Common myeloid progenitor, CD34-positive (primary cell): ENCODE measurements at places on chromosomes 1 and 21.

DNA sequence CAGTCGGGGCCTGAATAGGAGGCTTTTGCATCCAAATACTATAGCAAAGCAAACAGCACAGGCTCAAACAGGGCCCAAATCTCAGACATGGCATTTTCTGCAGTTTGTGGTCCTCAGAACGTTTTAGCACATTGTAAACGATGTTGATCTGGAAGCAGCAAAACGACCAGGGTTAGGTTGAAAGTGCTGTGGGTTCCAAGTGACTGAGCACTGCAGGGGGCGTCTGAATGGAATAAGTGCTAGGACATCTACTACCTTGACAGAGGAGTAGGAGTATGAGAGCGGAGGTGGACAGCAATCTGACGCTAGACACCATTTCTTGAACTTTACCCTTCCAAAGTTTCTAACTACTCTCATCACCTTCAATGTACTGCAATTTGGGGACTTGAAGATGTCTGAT, 214.9 kb downstream of the BARHL2 start:
- no peak for DNase-seq

DNA sequence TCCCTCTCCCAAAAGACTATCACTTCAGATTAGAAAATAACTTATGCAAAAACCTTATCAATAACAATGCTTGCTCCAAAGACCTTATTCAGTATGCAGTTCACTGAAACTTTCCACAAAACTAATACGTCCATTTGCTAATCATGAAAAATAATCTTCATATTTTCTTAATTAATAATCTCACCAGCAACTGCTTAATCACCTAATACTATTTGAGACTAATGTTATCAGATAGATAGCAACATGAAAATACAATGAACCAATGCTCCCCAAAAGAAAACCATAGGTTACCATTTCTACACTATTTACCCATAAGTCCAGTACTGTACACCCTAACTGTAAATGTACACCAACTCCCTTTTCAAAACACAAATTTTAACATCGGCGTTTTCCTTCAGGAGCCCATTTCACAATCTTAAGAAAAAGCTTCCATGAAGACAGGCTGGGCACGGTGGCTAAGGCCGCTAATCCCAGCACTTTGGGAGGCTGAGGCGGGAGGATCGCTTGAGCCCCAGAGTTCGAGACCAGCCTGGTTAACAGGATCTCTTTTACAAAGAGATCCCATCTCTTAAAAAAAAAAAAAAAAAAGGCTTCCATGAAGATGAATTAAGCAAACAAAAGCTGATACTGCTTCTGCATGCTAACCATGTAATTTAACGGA, 1.7 kb downstream of the GNB1 start:
- DNase-seq = no peak

DNA sequence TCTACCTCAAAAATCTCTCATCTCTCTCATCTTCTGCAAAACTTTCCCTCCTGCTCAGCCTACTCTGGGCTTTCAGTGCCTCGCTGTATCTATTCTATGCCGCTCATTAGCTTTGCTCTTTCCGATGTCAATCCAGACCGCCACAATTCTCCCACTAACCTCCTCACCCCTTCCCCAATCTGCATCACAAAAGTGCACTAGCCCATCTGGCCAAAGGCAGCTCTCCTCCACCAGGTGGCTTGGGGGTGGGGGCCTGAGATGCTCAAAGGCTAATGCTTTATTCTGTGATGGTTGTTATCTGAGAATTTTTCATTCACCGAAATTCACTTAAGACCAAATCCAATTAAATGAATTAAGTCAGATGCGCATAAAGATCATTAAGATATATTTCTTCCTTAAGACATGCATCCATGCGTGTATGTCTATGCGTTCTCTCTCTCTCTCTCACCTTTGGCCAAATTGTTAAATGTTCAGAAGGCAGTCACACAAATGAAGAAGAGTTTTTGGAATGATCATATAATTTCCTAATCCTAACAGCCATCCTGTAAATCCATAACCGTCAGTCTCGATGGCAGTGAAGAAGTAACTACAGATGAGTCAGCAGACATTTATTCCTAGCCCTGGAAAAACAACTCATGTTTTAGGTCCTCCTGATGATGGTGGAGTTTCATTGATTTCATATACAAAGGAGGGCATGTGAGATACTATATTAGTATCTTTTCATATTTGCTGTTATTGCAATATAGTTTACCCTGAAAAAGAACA, 111.3 kb downstream of the C1orf21 start:
- no peak for DNase-seq

DNA sequence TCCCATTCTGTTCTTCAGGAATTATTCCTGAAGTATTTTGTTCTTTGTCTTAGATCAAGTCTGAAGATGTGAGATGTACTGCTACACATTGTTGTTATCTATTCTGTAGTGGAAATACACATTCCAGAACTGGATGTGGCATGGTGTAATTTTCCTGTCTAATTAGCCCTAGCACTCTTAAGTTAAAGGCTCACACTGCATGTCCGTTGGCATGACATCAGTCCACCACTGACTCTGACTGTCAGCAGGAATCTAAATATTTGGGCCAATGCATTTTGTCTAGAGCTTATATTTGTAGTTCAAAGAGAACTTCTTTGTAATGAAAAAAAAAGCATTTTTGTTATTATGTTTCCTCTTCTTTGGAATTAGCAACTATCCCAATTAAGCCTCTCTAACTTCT, 201.0 kb downstream of the S1PR1 start:
- DNase-seq = no peak

- no peak for DNase-seq
Measured at GRCh38 chr1:155171836-155172731, 1.0 kb downstream of the KRTCAP2 start.

DNA sequence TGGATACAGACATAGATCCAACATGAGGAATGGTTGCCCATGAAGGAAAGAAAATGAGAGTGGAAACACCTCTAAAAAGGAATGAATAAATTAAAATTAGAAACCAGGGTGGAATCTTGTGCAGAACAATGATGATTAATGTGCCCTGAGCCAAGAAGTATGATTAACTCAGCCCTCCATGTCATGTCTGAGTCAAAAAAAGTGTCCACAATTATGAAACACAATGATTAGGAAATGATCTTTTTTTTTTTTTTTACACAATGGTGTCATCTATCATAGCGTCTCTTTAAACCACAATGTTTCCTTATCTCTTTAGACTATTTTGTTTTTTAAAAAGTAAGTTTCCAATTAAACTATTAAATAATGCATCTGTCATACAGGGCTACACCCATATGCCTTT, 78.9 kb upstream of the RAB4A start:
- DNase-seq = peak; percentile 2

DNA sequence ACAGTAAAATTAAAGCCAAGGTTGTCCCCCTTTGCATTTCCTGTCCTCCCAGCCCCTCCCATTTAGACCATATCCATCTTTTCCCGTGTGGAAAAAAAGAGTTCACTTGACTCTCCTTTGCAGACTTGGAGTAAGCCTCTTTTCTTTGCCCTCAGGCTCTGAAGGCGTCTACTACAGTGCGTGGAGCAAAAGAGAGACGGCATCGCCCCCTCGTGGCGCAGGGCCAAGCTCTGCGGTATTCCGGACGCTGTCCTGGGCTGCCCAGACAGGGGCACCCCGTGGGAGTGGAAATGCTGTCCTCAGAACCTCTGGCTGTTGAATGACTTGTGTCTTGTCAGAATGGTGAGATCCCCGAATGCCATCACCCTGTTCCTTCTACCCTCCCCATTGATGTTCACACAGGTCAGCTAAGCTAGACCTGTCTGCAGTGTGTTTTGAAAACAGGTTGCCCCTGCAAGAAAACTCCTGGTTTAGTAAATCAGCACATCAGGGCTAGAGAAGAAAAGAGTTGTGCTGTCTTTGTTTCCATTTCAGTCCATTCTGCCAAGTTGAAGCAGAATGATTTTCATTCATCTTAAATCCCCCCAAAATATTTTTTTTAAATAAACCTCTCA, 12.3 kb upstream of the GJA8 start:
- peak; percentile 68 for DNase-seq

DNA sequence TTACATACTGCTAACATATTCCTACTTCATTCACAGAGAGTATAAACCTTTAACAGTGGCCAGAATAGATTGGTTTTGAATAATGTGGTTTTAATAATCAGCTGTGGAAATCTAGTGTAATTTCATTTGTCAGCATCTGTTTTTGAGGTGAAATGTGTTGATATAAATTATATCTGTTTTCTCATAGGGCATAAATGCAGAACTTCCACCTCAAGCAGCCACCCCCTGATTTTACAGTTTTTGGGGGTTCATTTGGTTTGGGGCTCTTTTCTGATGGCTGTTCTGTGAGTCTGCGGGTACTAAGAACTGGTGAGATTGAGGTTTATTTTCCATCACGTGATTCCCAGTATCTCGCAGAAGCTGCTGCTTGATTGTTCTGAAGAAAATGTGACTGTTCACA, 23.2 kb downstream of the EDARADD start:
- DNase-seq = peak; percentile 50

- no peak for DNase-seq
Measured at GRCh38 chr1:112325504-112325903, 70.5 kb upstream of the CTTNBP2NL start.

GRCh38 chr1:19472174-19472573, 13.2 kb downstream of the CAPZB start:
- no peak for DNase-seq

GRCh38 chr21:28900481-28900880, 92.2 kb downstream of the LTN1 start:
- DNase-seq = no peak

DNA sequence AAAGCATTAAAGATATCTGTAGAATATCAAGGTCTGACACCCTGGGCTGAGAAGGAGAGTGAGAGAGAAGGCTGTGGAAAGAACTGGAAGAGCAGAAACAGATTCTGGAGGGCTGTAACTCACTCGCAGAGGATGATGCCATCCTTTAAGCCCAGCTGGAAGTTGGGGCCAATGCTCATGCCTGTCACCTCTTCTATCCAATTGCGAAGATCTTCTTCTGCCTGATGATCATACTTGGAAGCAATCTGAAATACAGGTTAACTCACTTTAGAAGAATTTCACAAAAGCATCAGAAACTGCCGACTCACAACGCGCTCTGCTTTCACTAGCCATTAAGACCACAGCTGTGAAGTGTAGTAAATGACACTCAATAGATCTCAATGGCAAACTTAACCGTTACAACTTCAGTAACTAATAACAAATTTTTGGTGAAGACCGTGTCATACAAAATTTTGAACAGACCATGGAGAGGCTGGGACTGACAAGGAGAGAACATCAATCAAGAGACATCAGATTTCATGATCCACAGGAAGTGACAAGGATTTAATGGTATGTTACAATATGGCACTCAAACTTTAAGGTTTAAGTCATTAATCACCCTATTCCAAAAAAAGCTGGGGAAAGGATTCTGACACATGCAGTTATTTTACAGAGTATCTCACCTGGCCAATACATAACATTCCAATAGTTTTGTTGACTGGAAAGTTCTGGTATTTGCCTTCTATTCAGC, 23.5 kb downstream of the CNN3 start:
- no peak for DNase-seq

- no peak for DNase-seq
Measured at GRCh38 chr1:72885017-72885416, 602.7 kb upstream of the NEGR1 start.

GRCh38 chr1:116334015-116334547, 39.0 kb upstream of the ATP1A1 start:
- DNase-seq = no peak

DNA sequence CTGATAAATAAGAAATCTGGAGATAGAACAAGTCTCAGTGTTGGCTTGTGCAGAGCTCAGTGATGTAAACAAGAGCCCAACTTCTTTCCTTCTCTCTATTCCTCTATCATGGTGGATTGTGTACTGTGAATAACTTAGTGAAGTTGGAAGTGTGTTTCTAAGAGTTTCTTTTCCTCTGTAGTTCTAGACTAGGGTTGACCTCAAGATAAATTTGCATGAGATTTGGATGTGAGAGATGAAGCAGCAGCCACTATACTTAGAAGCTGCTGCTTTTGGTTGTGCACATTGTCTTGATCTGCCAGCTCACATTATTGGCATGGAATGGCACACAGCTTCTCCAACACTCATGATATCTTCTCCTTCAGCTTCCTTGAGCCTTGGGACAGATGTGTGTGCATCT, 198.9 kb upstream of the ZP4 start:
- no peak for DNase-seq

DNA sequence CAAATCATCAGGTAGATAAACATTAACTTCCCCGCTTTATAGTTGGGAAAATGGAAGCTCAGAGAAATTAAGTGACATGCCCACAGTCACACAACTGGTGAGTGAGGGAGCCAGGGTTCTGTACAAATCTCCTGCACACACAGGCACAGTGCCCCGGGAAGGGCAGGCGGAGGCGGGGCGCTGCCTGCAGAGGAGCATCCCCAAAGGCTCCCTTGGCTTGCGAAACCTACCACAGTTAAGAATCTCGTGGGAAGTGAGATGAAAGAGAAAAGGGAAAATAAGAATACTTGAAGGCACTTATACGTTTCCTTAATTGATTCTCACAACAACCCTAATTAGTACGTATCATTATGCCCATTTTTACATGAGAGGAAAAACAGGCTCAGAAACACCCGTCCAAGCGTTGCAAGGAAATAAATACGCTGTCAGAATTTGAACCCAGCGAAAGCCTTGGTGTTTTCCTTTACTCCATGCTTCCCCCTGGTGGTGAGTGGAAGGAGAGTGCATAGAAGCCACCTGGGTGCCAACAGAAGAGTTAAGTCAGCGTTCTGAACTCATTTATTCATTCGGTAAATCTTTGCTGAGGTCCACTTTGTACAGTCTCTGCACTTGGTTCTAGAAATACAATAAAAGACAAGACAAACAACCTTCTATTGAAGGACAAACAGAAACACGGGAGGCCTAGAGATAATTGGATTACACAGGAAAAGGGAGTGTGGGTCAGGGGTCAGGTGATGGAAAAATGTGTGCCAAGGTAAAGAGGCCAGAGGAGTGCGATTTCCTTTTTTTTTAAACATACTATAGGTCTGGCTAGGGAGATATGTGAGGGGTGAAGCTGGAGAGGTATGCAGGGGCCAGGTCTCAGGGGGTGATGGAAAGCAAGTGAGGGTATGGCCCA, 28.4 kb downstream of the ACP6 start:
- DNase-seq = peak; percentile 48

DNA sequence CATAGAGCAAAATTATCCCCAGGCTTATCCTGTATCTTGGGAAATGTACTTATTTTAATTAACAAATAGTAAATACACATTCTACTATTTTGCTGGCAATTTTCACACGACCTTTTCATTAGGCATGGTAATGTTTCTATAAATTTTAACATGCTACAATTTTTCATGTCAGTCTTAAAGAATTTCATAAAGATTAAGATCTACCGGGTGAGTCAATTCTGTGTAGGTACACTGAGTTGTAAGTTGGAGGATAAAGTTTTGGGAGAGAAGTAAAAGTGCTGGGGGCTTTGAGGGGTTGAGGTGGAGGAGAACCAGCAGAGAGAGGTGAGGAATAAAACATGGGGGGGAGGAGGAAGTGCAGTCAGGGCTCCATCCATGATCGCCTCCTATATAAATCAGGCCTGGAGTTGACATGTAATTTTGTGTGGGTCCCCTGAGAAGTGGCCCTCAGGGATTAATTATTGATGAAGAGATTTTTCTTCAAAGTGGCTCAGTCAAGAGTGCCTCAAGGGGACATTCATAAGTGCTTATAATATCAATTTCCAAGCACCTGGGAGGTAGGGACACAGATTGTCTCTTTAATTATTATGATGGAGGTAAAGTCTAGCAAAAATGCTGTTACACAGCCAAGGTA, 7.2 kb downstream of the DPYD start:
- DNase-seq = no peak

GRCh38 chr1:201305815-201306214, 22.5 kb downstream of the PKP1 start:
- DNase-seq = no peak

- DNase-seq = no peak
Measured at GRCh38 chr1:68103884-68104554, 53.6 kb upstream of the DIRAS3 start.

- DNase-seq = peak; percentile 45
Measured at GRCh38 chr1:62175568-62176179, 19.0 kb upstream of the L1TD1 start.
